CD4-positive, alpha-beta T cell treated with Interleukin-2 at 100 ng/mL for 4 hours (primary cell): ENCODE measurements at places on chromosomes 4 and X.

DNA sequence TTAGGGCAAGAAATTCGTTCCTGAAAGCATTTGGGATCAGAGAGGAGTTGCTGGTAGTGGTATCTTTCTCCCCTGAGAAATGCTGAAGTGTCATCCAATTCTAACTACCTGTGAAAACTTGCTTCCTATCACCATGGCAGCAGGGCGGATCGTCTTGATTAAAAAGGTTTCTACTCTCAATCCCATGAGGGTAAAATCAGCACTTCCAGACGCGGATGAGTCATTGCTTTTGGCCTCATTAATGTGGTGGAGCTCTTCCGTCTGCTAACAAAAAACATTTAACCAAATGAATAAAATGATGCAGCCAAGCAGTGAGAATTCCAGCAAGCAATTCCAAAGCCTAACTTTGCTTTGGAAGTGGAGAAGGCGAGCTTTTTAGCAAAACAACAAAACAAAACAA, 325.6 kb downstream of the CAMK2D start:
- peak; percentile 16 for DNase-seq

- DNase-seq, result no peak
These were observed 50.6 kb upstream of the SHOX start for GRCh38 chrX:580030-580429.

- no peak for DNase-seq
These were observed 89.9 kb upstream of the NKX1-1 start for GRCh38 chr4:1496116-1496642.

DNA sequence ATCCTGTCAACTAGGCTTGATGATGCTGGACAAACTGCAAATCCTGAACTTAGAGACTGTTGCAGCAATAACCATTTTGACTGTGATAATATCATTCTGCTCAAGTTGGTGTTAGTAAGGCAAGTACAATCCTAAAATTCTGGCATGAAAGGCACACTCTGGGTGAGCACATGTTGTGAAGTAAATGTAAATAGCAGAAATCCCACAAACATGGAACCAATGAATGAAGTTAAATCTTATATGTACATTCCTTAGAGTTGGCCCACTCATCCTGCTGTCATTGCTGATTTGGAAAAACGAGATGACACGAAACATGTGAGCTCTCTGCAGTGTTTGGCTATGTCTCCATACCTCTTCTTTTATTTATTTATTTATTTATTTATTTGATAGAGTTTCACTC, 21.0 kb downstream of the RBM47 start:
- DNase-seq, result no peak

DNA sequence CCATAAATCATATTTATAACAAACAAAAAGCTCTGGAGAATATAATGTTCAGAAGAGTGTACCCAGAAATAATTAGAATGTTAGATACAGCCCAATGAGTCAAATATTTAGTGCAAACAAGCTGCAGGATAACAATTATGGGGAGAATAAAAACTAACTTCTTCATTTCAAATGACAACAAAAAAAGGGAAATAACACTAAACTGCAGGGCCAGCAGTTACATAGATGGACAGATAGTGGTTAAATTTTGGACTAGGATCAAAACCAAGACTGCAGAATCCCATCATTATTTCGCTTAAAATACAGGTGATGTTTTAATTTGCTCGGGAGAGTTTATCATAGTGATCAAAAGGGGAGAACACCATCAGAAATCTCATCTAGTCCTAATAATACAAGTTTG, 617 bp upstream of the GPR34 start:
- DNase-seq, result no peak

GRCh38 chr4:6546681-6547447, 28.1 kb upstream of the MAN2B2 start:
- peak; percentile 53 for DNase-seq

DNA sequence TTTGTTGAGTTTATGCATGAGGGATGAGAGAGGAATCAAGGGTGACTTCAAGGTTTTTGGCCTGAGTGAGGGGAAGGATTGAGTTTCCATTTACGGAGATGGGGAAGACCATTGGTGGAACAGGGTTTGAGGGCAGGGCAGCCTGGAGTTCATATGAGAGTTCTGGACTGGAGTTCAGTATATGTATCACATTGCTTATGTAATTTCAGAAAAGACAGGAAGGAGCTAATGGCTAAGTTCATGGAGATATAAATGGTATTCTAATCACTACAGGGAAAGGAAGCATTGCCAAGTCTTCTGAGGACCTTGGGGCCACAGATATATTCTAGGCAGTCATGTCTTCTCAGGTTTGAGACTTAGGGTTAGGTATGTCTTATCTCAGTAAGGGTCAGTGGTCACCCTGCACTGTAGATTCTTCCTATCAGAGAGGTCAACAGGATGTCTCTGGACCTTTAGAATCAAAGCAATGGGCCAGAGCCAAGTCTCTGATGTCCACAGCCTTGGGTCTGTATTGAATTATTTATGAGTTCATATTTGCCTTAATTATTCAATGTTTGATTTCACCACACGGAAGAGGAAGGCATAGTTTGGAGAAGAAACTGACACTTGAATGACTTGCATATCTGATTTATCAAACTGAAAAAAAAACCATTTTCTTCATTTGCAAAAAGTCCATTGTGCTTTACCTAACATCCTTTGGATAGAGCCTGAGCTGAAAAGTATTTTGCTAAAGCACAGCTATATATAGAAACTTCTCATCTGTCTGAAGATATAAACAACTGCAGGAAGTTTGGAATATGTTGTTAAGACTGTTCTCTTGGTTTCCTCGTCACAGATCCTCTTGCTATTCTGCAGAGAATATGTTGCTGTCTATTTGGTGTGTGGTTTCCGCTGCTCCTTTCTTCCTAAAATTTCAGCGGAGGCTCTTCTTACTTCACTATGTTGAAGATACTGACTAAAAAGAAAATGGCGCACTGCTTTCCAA, 139.5 kb downstream of the PDGFRA start:
- no peak for DNase-seq

DNA sequence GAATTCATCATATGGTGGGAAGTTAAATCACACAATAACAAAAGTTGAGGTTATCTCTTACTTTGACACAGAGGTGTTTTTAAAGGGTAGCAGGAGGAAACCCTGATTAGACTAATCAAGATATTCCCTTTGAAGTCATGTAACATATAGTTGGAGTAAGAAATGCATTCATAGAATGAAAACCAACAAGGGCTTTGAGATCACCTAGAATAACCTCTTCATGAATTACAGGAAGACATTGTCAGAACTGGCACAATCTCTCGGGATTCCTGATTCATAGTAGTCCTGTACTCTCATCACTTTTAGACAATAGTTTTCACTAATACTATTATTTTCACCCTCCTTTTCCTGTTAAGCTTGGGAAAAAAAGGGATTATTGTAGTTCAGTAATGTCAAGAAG, 170.2 kb downstream of the PPP3CA start:
- DNase-seq, result no peak

- DNase-seq, result no peak
These were observed 87.9 kb upstream of the C4orf50 start for GRCh38 chr4:6106156-6106555.

DNA sequence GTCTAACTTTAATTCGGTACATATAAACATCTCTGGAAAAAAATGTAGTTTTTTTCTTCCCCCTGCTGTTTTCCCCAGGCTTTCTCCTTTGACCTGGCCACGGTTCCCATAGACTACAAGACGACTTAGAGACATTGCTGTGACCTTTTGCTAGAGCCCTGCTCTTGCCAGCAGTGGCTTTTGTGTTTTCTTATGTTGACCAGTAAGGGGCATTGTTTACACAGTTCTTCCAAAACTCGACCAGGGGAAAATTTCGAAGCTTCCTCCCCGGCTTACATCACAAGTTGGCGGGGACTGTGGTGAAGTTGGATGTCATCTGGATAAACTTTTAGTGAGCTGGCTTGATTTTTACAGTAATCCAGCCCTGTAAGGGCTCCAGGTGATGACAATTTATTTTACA, 9.3 kb downstream of the CCDC160 start:
- no peak for DNase-seq

DNA sequence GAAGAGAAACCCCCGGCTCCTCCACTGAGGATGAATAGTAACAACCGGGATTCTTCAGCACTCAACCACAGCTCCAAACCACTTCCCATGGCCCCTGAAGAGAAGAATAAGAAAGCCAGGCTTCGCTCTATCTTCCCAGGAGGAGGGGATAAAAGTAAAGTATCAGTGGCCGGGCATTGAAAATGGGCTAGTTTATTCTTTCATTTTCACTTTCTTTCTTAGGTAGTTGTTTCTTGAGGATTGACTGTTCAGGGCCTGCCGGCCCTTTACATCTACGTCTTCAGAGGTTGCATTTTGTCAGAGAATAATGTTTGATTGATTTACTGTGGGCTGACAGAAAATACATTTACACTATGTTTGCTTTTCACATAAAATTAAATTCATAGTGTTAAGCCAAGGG, 27.1 kb downstream of the PAK3 start:
- DNase-seq, result peak; percentile 9

DNA sequence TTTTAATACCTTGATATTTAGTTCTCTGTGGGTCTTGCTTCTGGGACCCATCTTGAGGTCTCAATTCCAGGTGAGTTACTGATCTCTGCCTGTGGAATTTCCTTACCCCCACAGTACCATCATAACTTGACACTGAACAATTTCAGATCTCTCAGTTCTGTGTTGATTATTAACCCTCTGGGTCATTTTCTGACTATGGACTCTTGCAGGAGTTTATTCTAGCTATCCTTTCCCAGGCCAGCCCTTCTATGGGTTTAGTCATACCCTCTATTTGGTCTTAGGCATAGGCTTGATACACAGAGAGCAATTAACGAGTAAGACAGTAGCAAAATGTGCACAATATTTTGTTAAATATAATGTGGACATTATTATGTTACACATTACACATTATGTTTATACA, 3.7 kb upstream of the SPARCL1 start:
- no peak for DNase-seq

DNA sequence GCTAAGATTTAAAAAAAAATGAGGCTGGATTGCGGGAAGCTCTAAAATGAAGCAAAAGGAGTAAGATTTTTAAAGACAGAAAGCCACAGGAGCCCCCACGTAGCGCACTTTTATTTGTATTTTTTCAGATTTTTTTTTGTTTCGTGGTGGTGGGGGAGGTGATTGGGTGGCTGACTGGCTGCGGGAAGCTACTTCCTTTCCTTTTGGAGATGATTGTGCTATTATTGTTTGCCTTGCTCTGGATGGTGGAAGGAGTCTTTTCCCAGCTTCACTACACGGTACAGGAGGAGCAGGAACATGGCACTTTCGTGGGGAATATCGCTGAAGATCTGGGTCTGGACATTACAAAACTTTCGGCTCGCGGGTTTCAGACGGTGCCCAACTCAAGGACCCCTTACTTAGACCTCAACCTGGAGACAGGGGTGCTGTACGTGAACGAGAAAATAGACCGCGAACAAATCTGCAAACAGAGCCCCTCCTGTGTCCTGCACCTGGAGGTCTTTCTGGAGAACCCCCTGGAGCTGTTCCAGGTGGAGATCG, 908 bp downstream of the PCDH10 start:
- DNase-seq, result no peak

DNA sequence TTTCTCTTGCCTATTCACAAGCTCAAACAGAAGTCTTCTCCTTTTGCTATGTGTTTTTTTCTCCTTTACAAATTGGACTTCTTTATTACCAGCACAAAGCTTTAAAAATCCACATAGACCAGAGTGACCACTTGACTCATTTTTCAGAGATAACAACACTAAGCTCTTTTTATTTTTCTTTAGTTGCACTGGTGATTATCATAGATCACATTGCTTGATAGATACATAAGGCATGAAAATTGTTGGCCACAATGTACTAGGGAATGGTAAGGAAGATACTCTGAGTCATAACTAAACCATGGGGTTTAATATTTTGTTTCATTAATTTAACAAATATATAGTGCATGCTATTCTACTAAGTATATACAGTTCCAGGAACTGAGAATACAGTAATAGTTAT, 159.0 kb downstream of the GASK1B start:
- DNase-seq, result no peak

DNA sequence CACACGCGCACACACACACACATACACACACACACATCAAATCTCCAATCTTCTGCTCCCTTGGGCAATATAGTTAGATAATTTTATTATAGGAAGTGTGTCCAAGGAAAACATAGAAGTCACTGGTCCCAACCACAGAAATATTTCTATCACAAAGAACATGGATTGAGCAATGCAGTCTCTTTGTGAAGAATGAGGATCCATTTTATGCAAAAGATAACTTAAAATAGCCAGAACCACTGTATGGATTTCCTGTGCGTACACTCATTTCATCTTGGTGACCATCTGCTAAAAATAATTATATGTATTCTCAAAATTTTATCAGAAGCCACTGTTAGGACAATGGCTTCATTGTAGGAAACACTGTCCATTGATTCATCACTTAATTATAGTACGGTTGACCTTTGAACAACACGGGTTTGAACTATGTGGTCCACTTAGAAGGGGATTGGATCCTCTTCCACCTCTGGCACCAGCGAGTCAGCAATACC, 169.6 kb upstream of the MXRA5 start:
- DNase-seq, result no peak

DNA sequence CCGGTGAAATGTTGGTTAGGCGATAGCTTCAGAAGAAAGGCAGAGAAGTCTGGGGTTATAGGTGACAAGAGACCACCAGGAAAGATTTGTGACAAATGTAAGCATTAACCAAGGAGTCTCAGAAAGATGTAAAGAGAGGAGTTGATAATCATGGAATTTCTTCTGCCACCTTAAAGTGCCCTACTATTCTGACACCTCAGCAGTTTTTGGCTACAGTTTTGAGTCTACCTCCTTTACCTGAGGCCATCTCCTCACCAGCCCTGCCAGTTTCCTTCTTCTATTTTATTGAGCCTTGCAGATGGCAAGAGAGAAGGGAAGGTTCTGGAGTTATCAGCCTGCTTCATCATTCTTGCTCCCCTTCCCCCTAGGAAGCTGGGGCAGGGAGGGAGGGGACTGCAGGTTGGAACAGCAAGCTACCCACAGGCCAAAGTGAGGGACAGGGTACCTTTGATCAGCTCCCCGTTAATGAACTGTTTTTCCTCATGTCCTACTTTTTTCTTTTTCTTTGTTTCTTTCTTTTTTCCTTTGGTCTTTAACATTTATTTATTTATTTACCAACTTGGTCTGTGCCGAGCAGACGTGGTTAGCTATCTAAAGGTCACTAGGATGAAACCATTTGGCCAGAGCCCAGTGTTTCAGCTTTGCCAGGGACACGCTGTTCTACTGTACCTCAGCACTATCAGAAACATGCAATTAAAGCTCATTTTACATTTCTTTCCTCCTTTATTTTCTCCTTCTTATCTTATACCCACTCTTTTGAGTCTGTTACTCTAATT, 438.7 kb upstream of the AR start:
- DNase-seq, result no peak

- DNase-seq, result no peak
These were observed 33.4 kb downstream of the COX18 start for GRCh38 chr4:73036123-73036522.
